ENCODE measurements at places on chromosomes 7 and 10.

DNA sequence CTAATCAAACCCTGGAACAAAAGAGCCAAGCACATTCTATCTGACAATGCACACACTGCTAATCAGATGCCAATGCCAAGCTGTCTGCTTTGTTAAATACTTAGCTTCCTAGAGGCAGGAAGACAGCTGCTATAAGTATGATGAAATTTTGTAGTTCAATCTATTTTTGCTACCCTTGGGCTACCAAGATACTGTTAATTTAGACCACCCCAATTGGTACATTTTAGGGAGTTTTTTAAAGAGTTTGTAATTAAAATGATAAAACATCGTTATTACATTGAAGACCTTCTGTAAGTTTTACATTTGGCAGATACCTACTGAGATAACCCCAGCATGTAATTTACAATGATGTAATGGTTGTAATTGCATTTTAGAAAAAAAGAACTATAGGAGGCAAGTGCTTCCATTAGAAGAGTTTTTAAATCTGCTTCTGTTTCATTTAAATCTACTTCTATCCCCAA lies 268.5 kb downstream of the ADK start:
- no peak for DNase-seq

GRCh38 chr10:9878383-9878782 lies 1139.3 kb upstream of the CELF2 start:
- no peak for DNase-seq

- DNase-seq, result no peak
Observed at GRCh38 chr7:7920481-7920880, 48.1 kb upstream of the GLCCI1 start.

GRCh38 chr10:67401711-67402110 lies 294.3 kb downstream of the CTNNA3 start:
- no peak for DNase-seq

GRCh38 chr7:75989500-75990388 lies 4.7 kb downstream of the TMEM120A start:
- no peak for DNase-seq

- DNase-seq, result no peak
Observed at GRCh38 chr7:138584283-138584682, 116.9 kb downstream of the SVOPL start.

DNA sequence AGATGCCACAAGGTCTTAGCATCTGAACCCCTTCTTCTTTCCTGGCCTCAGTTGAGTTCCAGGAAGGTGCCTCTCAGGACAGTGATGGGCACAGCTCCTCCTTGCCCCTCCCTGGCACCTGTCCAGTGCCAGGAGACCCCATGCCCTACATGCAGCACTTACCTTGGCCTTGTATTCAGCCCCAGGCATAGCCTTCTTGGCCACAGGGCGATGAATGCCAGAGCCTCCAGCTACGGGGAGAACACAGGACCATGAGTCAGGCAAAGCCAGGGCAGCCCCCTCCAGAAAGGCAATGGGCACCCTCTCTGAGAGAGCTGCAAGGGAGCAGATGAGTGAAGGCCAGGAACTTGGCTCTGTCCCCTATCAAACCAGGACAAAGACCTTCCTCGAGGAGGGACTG lies 24.3 kb upstream of the FRAT2 start:
- no peak for DNase-seq
